Kidney (tissue), 22 donors: ENCODE measurements at places on chromosomes 12 and 14. TPM values are rescaled to one million over a fixed set of nuclear protein-coding genes. Genes with fewer than 3 reads are reported as not detected.

The CAPZA3 gene
- not detected for total RNA-seq

The SLC7A7 gene
- total RNA-seq: 26.6 TPM

The HCAR1 gene
- 0.72 TPM for total RNA-seq

The CCDC38 gene
- total RNA-seq: 0.31 TPM

The VWF gene
- 183 TPM for total RNA-seq

The CNOT2 gene
- 68.8 TPM for total RNA-seq

The IKZF4 gene
- 9.4 TPM for total RNA-seq

The RTL1 gene
- not detected for total RNA-seq

The DIO3 gene
- total RNA-seq: 0.94 TPM

DNA sequence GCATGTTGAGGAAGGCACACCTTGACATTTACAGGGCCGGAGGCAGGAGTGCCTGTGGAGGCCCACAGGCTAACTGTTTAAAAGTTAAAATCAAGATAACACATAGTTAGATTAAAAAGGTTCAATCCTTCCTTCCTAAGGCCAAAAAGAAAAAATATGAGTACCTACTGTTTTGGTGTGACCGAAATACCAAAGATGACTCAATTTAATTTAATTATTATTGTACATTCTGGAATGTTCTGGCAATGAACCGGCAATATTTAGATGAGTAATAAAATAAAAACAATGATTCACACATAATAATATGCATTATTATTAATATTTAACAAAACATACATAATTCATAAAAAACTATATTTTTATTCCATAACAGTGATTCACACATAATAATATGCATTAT, 136.8 kb upstream of the NTF3 start:
- DNase-seq: no peak

GRCh38 chr14:60637479-60638315, 11.6 kb downstream of the SIX1 start:
- DNase-seq: peak; percentile 90

- no peak for DNase-seq
Observed at GRCh38 chr14:39419272-39419671, 13.0 kb downstream of the FBXO33 start.

GRCh38 chr12:42364692-42365091, 38.7 kb downstream of the PPHLN1 start:
- no peak for DNase-seq

- DNase-seq: no peak
Observed at GRCh38 chr14:59363531-59364226, 101.5 kb downstream of the GPR135 start.

DNA sequence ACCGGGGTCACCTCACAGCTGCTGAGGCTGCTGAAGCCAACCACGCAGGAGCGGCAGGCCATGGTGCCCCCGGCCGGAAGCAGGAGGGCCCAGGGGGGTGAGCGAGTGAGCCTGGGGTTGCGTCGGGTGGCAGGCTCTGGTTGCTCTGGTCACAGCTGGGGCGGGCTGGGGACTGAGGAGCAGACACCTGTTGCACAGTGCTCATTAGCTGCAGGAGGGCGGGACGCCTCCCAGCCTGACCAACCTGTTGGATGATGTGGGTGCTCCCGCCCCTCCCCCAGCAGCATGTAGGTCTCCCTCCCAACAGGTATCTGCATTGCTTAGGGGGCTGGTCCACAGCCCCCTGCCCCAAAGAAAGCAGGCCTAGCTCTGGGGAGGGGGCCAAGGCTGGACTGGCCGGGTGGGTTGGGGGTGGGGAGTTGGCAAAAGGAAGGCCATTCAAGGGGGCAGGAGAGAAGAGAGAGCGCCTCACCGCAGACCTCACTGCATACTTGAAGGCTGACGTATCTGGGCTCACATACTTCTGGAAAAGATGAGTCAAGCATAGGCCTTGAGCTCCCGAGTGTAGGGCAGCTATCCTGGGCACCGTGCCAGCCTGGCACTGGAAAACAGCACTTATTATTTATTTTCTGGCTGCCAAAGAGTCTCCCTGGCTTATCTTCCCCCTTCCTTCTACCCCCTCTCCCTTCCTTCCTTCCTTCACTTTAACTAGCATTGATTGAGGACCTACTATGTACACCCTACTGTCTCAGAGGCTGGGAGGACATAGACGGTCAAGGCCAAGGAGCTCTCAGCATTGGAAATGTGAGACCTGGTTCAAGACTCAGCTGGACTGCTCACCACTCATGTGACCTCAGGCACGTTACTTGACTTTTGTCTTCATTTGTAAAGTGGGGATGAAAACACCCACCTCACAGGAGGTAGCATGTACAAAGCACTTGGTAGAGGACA, at the start of gene KRT80:
KRT80 (minus strand) TSS at position 174 of the 951 bp plus-strand sequence; CDS start at position 62, 112 bp downstream.
- peak; percentile 86 for DNase-seq

GRCh38 chr14:65332141-65332871, 80.2 kb upstream of the FUT8 start:
- no peak for DNase-seq

- DNase-seq: no peak
Observed at GRCh38 chr14:29652571-29652970, 275.1 kb downstream of the PRKD1 start.

GRCh38 chr12:6843118-6843902, 2.6 kb downstream of the GNB3 start:
- no peak for DNase-seq

GRCh38 chr12:47377414-47378221, 297.9 kb upstream of the AMIGO2 start:
- no peak for DNase-seq

GRCh38 chr12:108592033-108592909, 5.6 kb downstream of the TMEM119 start:
- DNase-seq: no peak

GRCh38 chr14:91315844-91316267, 71.4 kb upstream of the GPR68 start:
- DNase-seq: no peak
